ENCODE measurements at places on chromosomes 11 and 22.

DNA sequence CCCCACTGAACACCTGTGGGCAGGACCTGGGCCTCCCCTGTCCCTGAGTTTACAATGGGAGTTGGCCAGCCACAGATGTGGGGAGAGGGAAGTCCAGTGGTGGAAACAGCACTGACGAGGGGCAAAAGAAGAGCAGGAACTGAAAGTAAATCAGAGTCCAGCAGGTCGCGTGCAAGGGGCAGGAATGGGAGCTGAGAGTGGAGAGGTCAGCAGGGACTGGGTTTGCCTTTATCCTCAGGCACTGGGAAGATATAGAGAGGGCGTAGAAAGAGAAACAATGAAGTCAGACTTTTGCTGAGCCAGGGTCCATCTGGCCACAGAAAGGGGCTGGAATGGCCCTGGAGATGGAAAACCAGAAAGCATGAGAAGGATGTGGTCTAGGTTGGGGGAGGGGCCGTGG, 8.5 kb downstream of the P2RY6 start:
- DNase-seq: no peak

- DNase-seq: no peak
Observed at GRCh38 chr11:112784323-112785073, 176.7 kb upstream of the NCAM1 start.

DNA sequence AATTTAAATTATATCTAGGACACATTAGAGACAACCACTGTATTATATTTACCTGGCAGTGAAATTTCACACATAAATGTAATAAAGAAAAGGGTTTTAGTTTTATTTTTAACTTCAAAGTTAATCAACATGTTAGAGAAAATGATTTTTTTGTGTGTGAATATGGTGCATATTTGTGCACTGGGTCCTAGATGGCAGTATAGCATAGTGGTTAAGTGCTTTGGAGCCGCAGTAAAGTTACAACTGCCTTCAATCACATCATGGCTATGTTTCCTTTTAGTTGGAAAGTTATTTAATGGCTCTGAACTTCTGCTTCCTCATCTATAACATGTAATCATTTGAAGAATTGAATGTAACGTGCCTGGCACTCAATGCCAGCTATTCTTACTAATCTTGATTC, 108.9 kb upstream of the DDI1 start:
- DNase-seq: no peak

GRCh38 chr11:60457576-60457975, 1.9 kb downstream of the MS4A1 start:
- no peak for DNase-seq

DNA sequence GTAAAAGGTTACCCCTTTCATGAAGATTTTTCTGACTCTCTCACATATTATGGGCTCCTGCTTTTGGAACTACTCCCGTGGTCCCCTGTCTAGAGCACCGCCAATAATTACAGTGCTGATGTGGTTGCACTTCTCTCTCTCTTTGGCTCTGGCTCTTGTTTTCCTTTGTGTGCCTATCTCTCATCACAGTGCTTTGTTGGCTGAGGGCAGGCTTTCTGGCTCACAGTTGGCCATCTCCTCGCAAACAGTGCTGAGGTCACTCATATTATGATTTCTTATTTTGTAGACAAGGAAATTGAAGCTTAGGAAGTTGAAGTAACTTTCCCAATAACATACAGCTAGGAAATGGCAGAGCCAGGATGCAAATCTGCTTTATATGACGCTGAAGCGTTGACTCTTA, 192.5 kb downstream of the DDX10 start:
- no peak for DNase-seq

Measured in GM18507 (cell line).